ENCODE measurements at places on chromosomes 12 and 14. TPM values are rescaled to one million over a fixed set of nuclear protein-coding genes. Genes with fewer than 3 reads are reported as not detected.

SLC17A8 gene
- total RNA-seq = not detected

DNA sequence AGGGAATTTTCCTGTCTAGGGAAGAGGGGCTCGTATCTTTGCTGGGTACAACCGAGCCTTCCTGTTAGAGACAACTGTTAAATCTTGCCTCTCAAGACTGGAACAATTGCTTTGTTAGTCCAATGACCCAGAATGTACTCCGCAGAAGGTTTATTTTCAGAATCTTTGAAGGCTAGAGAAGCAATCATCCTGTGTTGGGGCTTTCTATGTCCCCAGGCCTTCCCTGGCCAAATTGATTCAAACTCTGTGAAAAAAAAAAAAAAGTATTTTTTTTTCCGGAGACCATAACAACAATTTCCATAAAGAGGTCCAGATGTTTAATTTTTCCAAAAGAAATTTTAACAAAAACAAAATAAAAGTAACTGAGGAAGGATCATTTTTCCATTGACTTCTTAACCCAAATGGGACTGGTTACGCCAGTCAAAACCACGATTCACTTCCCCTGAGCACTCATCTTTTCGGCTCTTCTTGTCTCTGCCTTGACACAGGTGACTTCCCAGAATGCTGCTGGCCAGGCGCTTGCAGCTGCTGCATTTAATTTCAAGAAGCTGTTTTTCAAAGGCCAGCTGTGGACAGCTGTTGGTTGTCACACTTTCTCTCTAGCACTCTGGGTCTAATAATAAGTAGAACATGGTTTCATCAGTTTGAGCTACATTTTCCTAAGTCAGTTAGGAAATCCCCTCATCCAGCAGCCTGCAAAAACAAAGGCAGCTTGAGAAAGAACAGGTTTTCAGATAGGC, 81.6 kb upstream of the MANSC4 start:
- DNase-seq = peak; percentile 59

OR4E2 gene
- not detected for total RNA-seq

PROX2 gene
- total RNA-seq = not detected

GRCh38 chr12:52687497-52688385, 7.5 kb upstream of the KRT1 start:
- DNase-seq = no peak

DNA sequence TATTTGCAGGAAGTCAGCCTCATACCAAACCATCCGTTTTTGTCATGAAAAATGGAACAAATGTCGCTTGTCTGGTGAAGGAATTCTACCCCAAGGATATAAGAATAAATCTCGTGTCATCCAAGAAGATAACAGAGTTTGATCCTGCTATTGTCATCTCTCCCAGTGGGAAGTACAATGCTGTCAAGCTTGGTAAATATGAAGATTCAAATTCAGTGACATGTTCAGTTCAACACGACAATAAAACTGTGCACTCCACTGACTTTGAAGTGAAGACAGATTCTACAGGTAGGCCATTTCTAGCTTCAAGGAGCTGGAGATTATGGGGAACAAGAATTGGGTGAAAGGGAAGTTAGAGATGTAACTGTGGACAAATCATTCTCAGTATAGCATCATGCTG, 126.1 kb downstream of the DAD1 start:
- no peak for DNase-seq

GLT1D1 gene
- total RNA-seq = not detected

BTBD6 gene
- total RNA-seq = 31.4 TPM

MYH6 gene
- total RNA-seq = not detected

GRCh38 chr12:85130646-85131045, 94.5 kb downstream of the LRRIQ1 start:
- DNase-seq = no peak

- DNase-seq = peak; percentile 84
Observed at GRCh38 chr12:27142101-27142721, 59.8 kb upstream of the C12orf71 start.

DNA sequence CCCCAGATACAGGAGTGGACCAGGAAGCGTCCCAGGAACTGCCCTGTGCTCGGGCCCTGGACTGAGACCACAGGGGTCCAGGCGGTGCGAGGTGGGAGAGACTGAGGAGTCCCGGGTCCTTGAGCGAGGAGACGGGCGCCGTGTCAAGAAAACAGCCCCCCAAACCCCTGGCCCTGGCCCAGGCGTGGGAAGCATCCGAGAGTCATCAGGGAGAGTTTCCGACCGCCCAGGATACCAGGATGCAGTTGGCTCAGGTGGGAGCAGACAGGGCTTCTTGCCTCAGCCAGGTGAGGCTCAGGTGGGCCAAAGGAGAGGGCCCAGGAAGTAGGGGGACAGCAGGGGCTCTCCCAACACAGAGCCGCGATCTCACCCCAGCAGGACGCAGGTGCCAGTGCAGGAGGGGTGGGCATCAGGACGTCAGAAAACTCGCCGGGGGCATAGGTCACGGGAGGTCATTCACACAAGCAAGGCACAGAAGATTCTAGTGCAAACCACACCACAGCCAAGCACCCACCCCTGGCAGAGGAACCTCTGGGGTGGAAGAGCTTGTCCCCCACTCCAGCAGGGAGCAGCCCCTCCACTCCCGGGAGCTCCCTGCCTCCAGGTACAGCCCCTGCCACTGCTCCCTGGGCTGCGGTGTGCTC, 102.5 kb upstream of the EIF5 start:
- DNase-seq = no peak

GPATCH2L gene
- 58.6 TPM for total RNA-seq

GRCh38 chr12:11607313-11608081, 42.0 kb upstream of the ETV6 start:
- peak; percentile 65 for DNase-seq

DNA sequence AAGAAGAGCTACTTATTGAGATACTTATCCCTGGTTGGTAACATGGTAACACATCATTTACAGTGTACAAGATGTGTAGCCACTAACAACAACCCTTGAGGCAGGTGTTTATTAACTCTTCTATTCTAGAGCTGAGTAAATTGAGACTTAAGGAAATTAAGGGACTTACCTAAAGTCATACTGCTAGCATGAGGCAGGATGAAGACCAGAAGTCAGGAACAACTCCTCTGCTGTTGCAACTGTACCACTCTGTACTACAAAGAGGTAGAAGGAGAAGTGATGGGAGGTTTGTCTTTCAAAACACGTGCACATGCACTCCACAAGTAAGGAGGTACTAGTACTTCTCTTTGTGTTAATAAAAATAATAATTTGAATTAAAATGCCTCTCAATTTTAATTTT, 79.9 kb downstream of the LLPH start:
- no peak for DNase-seq

- no peak for DNase-seq
Observed at GRCh38 chr14:38185671-38186070, 22.0 kb upstream of the SSTR1 start.

- no peak for DNase-seq
Observed at GRCh38 chr14:29857551-29857950, 70.1 kb downstream of the PRKD1 start.

DNA sequence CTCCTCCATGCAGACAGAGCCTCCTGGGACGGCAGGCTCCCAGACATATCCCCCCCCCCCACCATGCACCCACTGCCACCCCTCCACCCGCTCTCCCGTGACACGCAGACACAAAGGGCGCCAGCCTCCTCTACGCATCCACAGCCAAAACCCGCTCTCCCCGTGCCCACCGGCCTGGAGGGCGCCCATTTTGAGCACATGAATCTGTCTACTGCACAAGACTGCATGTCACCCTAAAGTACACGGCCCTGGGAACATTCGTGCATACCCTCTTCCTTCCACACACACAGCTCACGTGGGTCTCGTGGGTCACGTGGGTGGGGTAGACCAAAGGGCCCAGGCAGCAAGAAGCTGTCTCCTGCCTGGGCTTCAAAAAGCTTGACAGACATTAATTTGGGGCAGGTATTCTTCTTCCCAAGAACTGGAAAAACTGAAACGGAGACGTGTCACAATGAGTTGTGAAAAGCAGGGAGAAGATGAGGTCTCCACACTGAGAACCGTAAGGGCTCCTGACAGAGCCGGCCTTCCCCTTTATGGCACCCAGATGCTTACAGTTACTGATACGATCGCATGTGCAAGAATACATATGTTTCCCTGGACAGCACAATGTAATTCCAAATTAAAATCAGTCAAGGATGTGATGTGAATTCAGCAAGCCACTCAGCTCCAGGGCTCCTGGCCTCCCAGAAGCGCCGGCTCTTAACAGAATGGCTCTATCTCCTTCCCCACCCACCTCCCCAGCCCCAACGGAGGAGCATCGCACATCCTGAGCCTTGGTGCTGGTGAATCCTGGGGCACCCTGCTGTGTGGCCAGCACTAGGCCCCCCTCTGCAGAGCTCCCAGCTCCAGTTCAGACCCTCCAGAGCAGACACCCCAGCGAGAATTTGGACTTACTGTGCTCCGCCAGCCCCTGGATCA, 1.9 kb downstream of the TGFB3 start:
- no peak for DNase-seq

CLEC4E gene
- total RNA-seq = not detected

DNA sequence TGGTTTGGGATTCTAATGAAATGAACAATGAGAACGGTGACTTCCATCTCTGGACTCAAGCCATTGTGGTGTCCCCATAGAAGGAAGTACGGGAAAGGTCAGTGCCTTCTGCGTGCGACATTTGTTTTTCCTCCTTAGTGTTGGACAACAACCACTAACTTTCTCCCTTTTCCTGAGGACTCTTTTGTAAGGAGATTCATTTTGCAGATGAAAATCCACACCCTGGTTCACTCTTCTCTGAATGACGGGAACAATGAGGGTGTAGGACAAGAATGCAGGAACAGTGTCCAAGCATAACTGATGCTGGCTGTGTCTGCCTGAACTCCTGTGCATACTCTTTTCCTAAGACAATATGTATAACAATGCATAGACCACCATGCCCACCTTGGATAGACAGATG, 176.4 kb downstream of the STXBP6 start:
- DNase-seq = no peak

GRCh38 chr14:104718871-104719270, 5.2 kb upstream of the ADSS1 start:
- no peak for DNase-seq

ESPL1 gene
- total RNA-seq = 5.6 TPM
